ENCODE measurements at places on chromosomes 1 and 21. TPM values are rescaled to one million over a fixed set of nuclear protein-coding genes. Genes with fewer than 3 reads are reported as not detected.

DMRTA2 gene
- total RNA-seq: 0.06 TPM

ERICH3 gene
- not detected for total RNA-seq

RAB7B gene
- 0.56 TPM for total RNA-seq

ARMH1 gene
- total RNA-seq: 0.61 TPM

CLEC20A gene
- not detected for total RNA-seq

MNDA gene
- total RNA-seq: not detected

NT5C1A gene
- not detected for total RNA-seq

OR6N2 gene
- total RNA-seq: not detected

AHDC1 gene
- 16.9 TPM for total RNA-seq

INKA2 gene
- total RNA-seq: 2.3 TPM

CLCA2 gene
- not detected for total RNA-seq

CCDC30 gene
- total RNA-seq: 0.97 TPM
